ENCODE measurements at places on chromosomes 13 and 19.

DNA sequence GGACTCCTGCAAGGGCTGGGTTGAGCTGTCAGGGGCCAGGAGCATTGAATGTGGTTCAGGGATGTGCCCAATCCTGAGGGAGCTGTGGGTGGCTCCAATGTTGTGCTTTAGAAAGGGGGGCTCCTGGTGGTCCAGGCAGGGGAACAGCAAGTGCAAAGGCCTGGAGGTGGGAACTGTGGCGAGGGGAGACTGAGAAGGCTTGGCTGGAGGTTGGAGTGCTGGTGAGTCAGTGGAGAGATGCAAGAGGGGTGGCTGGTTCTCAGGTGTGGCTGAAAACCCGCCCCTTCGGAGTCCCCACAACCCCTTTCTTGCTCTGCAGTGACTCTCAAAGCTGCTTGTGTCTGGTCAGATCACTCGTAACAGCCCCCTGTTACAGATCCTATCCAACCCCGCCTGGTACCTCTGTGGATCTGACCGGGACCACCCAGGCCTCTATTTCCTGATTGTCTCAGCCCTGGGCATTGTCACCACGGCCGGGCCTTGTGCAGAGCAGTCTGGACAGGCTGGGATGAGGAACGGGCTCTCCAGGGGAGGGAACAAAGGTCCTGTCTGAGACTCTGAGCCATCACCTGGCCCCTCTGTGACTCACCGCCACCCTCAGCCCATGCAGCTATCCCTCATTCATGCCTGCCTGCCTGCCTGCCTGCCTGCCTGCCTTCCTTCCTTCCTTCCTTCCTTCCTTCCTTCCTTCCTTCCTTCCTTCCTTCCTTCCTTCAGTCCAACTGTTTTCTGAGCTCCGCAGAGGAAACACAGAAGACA lies 1.4 kb upstream of the KCNN1 start:
- no peak for DNase-seq

GRCh38 chr19:30071871-30072270 lies 129.8 kb downstream of the URI1 start:
- DNase-seq, result no peak

DNA sequence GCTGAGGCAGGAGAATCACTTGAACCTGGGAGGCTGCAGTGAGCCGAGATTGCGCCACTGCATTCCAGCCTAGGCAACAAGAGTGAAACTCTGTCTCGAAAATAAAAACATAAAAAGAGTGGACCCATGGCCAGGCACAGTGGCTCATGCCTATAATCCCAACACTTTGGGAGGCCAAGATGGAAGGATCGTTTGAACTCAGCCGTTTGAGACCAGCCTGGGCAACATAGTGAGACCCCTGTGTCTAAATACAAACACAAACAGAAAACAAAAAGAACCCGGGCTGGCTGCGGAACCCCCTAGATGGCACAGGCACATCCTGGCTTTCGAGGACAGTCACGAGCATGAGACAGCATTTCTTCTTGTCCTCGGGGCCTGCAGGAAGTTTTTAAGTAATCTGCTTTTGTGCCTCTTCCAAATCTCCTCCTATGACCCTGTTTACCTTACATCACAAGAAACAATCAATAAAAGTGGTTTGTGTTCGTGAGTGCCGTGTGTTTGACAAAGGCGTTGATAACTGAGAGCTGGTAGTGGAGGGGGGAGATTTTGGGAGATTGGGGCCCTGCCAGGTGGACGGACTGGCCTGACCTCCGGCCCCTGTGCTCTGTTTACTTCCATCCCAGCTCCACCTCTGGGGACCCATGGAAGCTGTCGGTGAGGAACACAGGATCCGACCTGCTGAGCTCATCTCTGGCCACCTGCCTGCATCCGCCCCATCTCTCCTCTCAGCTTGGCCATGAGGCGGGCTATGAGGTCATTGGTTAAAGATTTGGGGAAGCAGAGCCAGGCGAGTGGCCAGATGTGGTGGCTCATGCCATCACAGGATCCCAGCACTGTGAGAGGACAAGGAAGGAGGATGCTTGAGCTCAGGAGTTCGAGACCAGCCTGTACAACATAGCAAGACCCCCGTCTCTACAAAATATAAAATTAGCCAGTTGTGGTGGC lies 5.9 kb upstream of the GDF15 start:
- DNase-seq, result no peak

GRCh38 chr19:41427647-41428480 lies 690 bp upstream of the B3GNT8 start:
- peak; percentile 43 for DNase-seq

GRCh38 chr13:75165543-75166230 lies 316.3 kb downstream of the TBC1D4 start:
- no peak for DNase-seq

GRCh38 chr13:80168089-80168850 lies 172.7 kb downstream of the SPRY2 start:
- no peak for DNase-seq

DNA sequence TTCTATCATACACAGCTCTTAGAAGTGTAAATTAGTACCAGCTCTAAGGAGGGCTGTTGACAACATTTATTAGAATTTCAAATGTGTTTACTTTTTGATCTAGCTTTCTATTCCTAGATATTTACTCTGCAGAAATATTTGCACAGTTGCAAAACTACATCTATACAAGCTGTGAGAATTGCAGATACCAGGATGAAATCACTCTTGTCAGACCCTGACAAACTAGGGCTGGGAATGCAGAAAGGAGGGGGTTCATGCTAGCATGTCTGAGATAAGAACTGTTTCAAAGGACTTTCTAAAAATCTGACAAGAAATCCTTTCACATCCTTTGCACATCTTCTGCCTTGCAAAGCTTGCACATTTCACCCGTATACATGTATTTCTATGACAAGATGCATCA lies 11.8 kb upstream of the PABPC3 start:
- no peak for DNase-seq

DNA sequence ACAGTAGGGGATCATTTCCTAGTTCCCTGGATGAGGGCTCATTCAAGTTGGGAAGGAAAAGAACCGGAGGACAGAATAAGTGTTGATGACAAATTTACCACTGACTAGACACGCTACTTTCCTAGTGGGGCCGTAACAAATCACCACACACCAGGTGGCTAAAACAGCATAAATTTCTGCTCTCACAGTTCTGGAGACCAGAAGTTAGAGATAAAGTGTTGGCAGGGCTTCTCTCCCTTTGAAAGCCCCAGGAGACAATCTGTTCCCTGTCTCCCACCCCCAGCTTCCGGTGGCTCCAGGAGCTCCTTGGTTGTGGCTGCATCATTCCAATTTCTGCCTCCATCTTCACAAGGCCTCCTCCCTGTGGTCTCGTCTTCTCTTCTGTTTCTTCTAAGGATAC lies 65.4 kb upstream of the ARGLU1 start:
- DNase-seq, result no peak

- DNase-seq, result no peak
Measured at GRCh38 chr13:31545616-31546015, 193.7 kb upstream of the RXFP2 start.

- DNase-seq, result no peak
Measured at GRCh38 chr13:22758245-22758644, 422.5 kb upstream of the SGCG start.

DNA sequence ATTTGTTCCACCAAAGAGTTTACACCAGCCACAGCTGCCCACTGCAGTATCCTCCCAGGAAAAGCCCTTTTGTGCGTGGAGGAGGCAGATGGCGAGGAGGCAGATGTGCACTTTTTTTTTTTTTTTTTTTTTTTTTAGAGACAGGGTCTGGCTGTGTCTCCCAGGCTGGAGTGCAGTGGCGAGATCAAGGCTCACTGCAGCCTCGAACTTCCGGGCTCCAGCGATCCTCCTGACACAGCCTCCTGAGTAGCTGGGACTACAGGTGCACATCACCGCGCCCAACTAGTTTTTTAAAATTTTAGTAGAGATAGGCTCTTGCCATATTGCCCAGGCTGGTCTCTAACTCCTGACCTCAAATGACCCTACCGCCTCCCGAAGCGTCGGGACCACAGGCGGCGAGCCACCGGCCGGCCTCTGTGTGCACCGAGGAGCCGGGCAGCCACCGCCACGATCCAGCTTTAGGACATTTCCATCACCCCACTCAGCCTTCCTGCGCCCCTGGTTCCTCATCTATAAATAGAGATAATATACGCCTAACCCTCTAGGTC lies 563 bp upstream of the PDCD5 start:
- DNase-seq, result no peak

DNA sequence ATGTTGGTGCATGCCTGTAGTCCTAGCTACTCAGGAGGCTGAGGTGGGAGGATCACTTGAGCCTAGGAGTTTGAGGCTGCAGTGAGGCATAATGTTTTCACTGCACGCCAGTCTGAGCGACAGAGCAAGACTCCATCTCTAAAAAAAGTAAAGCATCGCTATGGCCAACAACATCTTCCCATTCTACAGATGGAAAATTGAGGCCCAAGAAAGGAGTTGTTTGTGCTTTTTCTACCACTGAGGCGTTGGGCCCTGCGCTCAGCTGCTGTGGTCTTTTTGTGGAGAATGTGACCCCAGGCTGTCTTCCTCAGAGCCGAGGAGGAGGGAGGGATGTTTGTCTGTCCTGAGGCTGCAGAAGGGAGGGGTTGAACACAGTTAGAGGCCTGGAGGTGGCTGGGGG lies 485 bp upstream of the C5AR2 start:
- DNase-seq, result no peak

DNA sequence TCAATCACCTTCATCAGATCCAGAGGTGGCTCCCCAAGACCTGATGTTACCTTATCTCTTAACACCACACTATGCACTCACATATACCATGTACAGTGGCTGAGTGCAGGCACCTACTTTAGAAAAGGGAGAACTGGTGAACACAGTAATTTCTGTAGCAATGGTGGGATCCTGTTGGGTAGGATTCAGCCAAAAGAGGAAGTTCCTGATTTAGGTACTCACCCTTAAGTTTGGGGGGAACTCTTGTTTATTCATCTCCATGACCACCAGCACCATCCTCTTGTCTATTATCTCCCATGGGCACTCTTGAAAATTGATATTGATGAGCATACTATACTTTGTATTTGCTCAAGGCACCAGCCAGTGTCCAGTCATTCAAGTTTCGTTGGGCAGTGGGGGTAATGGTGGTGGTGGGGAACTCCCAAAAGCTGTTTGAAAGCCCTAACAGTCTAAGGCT lies 324.4 kb downstream of the LMO7 start:
- DNase-seq, result no peak

DNA sequence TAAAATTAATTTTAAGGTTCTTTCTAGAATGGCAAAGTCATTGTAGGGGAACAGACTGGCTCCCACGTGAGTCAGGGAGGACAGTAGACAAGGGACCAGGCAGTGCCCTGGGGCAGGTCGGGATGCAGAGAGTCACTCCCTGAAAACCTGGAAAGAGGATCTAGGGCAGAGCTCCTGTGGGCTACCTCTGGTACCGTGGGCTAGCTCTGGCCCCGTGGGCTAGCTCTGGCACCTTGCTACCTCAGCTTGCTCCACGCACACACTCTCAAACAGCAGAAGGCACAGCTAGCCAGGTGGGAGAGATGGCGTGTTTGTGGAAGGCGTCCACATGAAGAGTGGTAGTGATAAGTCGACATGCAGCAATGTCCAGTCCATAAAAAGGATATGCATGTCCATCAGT lies 66.7 kb upstream of the ARHGEF7 start:
- DNase-seq, result no peak

DNA sequence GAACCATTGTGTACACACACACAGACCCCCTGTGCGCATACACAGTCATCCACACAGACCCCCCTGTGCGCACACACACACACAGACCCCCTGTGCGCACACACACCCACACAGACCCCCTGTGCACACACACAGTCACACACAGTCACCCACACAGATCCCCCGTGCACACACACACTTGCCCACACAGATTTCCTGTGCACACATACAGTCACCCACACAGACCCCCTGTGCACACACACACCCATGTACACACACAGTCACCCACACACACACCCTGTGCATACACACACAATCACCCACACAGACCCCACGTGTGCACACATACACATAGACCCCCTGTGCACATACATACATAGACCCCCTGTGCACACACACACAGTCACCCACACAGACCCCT lies 106.1 kb downstream of the HSPH1 start:
- no peak for DNase-seq

DNA sequence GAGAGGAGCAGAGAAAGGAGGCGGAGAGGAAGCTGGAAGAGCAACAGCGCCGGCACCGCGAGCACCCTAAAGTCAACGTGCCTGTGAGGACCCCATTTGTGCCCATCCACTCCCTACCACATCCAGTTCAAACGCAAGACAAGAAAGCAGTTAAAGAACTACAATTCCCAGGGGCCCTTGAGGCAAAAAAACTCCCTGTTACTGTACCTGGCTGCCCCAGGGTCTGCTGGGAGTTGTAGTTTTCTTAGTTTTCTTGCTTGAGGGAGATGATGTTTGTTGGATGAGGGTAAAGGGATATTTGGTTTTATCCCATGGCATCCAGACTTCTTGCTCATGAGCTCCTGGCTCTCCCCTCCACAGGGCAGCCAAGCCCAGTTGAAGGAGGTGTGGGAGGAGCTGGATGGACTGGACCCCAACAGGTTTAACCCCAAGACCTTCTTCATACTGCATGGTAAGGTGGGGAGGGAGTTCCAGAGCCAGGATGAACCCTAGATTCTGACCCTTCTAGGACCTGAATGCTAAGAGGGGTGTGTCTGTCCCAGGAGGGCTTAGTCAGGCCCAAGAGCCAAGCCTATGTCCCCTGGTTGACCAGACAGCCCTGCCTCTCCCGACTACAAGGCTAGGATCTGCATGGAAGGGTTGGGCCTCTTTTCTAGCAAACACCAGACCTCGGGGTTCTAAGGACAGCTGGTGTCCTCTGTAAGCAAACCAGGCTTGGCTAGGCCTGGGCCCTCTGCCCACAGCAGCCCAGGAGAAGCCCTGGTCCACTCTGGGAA lies 13.2 kb downstream of the NUCB1 start:
- DNase-seq, result no peak

DNA sequence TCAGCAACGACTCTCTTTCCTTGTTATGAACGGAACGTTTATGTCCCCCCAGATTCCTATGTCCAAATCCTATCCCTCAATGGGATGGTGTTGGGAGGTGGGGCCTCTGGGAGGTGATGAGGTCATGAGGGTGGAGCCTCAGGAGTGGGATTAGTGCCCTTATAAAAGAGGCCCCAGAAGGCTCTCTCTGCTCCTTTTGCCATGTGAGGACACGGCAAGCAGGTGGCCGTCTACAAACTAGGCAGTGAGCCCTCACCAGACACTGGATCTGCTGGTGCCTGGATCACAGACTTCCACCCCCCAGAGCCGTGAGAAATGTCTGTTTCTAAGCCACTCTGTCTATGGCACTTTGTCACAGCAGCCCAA lies 53.2 kb downstream of the EPS15L1 start:
- no peak for DNase-seq

DNA sequence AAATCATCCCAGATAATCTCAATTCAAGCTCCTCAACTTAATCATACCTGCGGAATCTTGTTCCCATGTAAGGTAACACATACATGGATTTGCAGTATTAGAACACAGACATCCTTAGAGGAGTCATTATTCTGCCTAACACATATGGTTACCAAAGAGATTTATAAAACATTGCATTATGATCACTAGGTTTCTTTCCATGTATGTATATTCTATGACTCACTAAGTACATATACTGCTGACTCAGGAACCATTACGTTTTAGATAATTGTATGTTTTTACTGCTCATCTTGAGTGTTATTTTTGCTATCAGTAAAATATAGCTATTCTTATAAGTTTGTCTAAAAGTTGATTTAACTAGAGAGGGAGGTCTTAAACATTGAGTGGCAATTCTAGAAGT lies 182.9 kb downstream of the SLITRK6 start:
- no peak for DNase-seq

GRCh38 chr19:17264641-17264979 lies at the start of gene USHBP1:
Gene USHBP1 (minus strand): TSS chr19:17264745. CDS start chr19:17264299, 446 bp downstream.
- no peak for DNase-seq

- no peak for DNase-seq
Measured at GRCh38 chr13:43343645-43344044, 320.3 kb downstream of the DNAJC15 start.
